Stimulated activated CD4-positive, alpha-beta T cell treated with anti-CD3 and anti-CD28 coated beads, Interleukin-4, amount 100 ng/mL, for 1 hour (primary cell): ENCODE measurements at places on chromosomes 13 and 19.

DNA sequence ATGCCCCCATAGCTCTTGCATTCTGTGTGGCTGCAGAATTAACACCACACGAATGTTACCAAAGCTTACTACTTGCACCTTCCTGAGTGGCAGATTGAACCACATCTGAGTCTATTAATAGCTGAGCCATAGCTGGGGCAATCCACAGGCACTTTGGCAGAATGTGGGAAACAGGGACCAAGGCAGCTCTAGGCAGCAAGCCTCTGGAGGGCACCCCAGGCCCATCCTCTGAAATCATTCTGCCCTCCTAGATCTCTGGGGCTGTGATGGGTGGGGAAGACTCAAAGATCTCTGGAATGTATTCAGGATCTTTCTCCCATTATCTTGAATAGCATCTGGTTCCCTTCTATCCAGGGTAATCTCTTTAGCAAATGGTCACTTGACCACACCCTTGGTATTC is 139.3 kb downstream of the TNFRSF19 start:
- no peak for DNase-seq

GRCh38 chr19:4776436-4777211 is 14.9 kb upstream of the FEM1A start:
- DNase-seq, result no peak

DNA sequence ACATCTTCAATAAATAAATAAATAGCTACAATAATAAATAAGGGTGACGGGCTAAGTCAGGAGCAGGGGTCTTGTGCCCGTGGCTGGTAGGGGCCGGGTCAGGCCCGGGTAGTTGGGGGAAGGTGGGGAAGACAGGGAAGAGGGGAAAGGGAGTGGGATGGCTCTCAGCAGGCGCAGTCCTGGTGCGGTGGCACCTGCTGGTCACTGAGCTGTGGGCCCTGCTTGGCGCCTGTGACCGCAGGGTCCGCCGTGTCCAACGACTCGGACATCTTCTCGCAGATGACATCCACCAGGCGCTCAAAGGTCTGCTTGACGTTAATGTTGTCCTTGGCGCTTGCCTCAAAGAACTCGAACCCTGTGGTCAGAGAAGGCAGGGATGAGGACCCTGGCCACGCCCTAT is 4.3 kb downstream of the MPV17L2 start:
- no peak for DNase-seq

GRCh38 chr13:93409001-93409400 is 182.4 kb downstream of the GPC6 start:
- DNase-seq, result no peak

- peak; percentile 19 for DNase-seq
Observed at GRCh38 chr19:35986664-35987570, 8.1 kb upstream of the SDHAF1 start.

- DNase-seq, result no peak
Observed at GRCh38 chr13:110330491-110331011, 23.5 kb downstream of the COL4A2 start.

DNA sequence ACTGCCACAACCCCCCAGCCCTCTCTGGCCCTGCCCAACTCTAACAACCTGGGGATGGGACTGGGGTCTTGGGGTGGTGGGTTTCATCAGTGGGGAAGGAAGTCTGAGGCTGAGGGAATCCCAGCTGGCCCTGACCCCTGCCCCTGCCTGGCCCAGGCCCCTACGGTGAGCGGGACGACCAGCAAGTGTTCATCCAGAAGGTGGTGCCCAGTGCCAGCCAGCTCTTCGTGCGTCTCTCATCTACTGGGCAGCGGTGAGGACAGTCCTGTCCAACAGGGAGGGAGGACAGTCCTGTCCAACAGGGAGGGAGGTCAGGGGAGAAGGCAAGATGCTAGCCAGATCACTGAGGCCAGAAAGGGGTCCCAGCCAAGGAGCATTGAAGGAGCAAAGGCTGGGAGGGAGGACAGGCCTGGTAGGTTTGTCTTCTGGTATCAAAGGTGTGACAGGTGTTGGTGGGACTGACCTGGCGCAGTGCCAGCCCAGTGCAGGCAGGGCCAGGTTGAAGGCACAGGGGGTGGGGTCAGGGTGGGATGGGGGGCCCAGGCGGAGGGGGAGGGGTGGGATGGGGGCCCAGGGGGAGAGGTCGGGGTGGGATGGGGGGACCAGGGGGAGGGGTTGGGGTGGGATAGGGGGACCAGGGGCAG is 12.1 kb upstream of the LTBP4 start:
- no peak for DNase-seq

DNA sequence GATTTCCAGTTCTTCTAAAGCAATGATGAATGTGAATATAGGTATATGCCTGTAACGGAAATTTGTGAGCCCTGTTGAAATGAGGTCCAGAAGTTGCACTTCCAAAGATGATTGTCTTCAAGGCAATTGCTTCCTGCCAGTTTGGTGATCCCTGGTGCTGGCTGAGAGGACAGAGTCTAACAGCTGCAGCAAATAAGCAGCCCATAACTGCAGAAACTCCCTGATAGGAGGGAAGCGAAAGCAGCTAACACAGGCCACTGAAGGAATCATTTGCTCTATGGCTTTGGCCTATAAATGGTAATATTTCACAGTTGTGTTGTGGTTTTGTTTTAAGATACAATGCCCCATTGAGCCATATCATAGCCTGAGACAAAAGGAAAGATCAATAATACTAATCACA is 451.5 kb upstream of the MIR17HG start:
- DNase-seq, result no peak

DNA sequence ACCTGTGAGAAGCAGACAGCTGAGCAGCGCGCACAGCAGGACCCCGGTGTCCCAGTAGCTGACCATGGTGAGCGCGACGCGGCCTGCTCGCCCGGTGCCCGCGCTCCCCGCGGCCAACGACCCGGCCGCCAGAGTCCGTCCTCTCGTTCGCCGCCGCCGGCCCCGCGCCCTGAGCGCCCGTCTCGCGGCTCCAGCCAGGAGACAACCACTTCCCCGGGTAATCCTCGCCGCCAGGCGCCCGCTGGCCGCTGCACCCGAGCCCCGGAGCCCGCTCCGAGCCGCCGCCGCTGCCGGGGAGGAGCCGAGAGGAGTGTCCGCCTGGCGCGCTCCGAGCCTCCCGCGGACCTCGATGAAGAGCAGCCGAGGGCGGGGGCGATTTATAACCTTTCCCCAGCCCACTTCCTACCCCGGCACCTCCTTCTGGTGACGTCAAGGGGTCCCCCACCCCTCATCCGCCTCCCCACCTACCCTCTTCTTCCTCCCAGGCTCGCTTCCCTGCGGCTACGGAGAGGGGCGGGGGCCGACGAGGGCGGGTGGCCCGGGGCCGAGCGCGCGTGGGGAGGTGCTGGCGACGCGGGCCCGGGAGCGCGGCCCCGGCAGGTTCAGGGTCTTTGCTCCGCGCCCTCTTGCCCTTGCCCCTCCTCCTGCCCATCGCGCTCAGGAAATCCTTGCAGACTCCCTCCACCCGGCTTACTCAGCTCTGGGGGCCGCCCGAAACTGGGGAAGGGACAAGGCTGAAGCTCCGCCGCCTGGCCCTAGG is at the start of gene FLT1:
TSS of gene FLT1 (minus strand) at position 351 of the 760 bp plus-strand sequence. CDS start at position 66, 285 bp downstream.
- DNase-seq, result peak; percentile 35

DNA sequence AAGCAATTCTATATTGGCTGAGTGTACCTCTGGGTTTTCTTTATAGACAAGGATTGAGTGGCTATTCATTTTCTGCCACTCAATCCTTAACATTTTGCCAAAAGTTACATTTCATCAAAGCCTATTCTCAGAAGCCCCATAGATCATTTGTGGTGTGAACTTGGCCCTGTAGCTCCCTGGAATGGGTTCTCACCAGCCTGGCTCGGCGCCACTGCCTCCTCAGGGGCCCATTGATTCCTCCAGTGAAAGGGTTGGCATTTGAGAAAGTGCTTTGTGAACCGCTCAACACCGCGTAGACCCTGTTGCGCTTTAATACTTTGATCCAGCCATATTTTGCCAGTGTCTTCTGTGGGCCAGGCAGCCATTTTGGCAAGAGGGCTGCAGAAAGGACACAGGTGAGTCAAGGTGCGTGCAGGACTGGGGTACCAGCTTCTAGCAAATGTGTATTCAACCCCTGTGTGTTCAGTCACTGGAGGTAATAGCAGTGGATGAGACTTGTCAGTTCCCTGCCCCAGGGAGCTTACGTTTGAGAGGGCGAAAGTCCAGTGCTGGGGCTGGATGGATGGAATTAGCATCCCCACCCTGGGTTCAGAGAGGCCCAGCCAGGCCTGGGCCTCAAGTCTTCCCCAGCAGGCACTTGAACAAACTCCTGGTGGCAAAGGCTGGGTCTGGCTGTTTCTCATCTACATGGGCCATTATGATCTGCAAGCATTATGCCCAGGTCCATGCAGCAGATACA is 3.8 kb downstream of the RAB8A start:
- no peak for DNase-seq

- DNase-seq, result no peak
Observed at GRCh38 chr13:30676672-30677071, 58.7 kb upstream of the ALOX5AP start.
